ENCODE measurements at places on chromosomes 4 and X.
A peak's percentile ranks its signal among the peaks of the same experiment; 100 is the strongest.

- no peak for DNase-seq
These were observed at the start of gene TMEM255A for GRCh38 chrX:120310861-120311726. TSS of gene TMEM255A (minus strand) at chrX:120311461. CDS start at chrX:120311309, 152 bp downstream.

- DNase-seq: no peak
These were observed 36.7 kb upstream of the KLHL13 start for GRCh38 chrX:118153270-118153669.

- no peak for DNase-seq
These were observed 21.7 kb downstream of the CLOCK start for GRCh38 chr4:55524844-55525571.

DNA sequence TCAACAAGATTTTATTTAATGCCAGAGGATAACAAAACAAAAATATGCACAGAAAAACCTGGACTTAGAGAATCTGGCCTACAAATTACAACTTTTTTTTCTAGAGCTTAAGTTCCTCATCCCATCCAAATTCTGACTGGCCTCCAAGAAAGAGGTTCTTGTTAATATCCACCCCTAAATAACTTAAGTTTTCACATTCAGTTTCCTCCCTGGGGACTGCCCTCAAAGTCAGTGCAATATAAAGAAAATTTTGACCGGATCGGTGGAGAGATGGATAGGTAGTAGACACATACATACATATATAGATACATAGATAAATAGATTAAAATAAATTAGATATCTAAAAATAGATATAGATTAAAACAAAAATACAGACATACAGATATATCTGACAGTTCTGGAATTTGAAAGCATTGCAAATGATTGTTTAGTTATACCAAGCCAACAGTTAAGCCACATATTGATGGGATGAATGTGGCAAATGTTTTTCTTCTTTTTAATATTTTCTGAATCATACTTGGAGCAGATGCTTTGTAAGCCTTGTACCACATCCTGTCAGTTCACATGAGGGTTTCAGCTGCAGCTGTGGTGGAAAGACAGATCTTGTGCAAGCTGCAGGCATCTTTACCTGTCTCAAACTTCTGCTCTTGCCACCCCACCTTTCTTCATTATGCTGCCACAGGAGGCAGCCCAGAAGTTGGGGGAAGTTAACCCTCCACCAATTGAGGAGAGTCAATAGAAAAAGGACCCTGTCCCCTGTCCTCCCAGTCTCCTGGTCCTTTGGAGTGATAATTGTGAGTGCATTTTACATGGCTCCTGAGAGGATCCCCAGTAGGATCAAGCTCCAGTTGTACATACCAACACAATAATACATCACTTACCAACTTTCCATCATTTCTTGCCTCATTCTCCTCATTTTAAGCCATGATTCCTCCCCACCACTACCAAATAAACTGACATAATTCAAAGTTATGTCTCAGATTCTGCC lies 58.5 kb upstream of the PRDM8 start:
- DNase-seq: peak; percentile 76

DNA sequence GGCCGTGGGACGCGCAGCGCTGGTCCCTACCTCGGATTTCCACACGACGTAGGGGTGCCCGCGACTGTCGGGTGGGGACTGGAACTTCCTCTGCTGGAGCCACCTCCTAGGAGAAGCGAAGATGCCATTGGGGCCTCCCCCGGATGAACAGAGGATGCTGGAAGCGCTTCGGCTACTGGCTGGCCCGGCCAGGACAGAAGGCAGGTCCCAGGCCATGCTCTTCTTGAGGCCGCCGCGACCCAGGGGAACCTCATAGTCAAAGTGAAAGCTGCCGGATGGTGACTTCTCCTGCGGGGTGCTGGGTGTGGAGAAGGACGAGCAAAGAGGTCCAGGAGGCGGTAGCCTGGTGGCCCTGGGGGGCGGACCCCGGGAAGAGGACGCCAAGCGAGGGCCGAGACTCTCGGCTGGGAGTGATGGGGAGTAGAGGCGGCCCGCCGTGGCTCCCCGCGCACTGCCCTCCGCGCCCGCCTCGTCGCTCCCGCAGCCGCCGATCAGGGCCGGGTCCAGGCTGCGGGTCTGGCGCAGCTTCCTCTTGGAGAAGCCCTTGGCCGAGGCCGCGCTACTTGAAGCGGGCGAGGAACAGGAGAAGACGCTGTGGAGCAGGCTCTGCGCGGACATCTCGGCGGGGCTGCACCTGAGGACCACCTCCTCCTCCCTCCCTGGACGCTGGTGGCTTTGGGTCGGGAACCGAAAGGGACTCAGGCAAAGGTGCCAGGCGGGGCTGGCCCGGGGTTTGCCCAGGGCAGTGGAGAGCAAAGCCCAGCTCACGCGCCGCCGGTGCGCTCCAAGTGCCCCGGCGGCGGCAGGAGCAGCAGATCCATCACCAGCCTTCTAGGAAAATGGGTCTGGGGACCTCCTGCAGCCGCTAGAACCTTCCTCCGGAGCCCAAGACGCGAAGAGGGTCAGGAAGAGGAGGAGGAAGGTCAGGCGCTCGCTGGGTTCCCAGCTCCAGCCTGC lies 1.2 kb downstream of the ARHGAP6 start:
- DNase-seq: peak; percentile 32

DNA sequence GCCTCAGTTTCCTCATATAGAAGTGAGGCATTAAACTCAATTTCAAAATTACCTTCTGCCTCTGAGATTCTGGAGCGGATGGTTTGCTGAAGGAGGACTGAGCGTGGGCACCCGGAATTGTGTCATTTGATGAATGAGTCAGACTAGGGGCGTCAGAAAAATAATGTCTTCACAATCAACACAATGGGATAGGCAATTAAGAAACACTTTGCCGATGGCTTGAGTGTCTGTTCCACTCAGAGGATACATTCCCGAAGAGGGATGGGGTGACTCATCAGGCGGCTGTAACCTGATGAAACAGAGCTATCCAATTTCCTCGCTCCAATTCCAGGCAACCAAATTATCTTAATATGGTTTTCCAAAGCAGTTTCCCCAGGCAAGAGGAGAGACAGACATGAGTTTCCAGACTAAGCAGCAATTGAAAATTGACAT lies 1.2 kb upstream of the CHRNA9 start:
- DNase-seq: peak; percentile 75

GRCh38 chr4:40553995-40554394 lies 75.7 kb downstream of the RBM47 start:
- DNase-seq: no peak

- no peak for DNase-seq
These were observed 127.0 kb upstream of the GATB start for GRCh38 chr4:151887816-151888180.

- peak; percentile 39 for DNase-seq
These were observed 92.4 kb upstream of the SMIM10 start for GRCh38 chrX:134898440-134898839.

- DNase-seq: peak; percentile 63
These were observed 78.3 kb upstream of the DUSP21 start for GRCh38 chrX:44765556-44765955.

- DNase-seq: no peak
These were observed 3.9 kb downstream of the RAB9A start for GRCh38 chrX:13692771-13693231.

DNA sequence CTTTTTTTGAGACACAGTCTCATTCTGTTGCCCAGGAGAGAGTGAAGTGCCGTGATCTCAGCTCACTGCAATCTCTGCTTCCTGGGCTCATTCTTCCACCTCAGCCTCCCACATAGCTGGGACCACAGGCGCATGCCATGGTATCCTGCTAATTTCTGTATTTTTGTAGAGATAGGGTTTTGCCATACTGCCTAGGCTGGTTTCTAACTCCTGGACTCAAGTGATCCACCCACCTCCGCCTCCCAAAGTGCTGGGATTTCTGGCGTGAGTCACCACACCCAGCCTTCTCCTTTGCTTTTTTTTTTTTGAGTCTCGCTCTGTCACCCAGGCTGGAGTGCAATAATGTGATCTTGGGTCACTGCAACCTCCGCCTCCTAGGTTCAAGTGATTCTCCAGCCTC lies 94.1 kb downstream of the PDS5A start:
- DNase-seq: peak; percentile 23

DNA sequence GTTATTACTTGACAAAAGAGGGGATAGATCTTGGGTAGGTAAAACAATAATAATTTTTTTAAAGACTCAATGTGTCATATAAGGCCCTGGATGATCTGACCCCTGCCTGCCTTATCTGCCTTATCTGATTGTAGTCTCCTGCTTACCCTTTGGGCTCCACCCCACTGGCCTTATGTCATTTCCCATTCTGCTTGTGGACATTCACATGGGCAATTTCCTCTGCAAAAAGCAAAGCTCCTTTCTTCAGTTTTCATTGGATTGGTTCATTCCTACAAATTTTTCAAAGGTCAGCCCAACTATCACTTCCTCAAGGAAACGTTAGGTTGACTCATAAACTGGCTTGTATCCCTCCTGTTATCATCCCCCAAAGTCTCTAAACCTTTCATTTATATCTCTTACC lies 15.7 kb upstream of the TET2 start:
- DNase-seq: no peak

GRCh38 chr4:126247409-126247808 lies 932.7 kb downstream of the FAT4 start:
- DNase-seq: no peak

GRCh38 chr4:105273230-105273629 lies 126.6 kb downstream of the TET2 start:
- DNase-seq: no peak

- DNase-seq: no peak
These were observed 53.4 kb downstream of the GABRB1 start for GRCh38 chr4:47084795-47085194.

- no peak for DNase-seq
These were observed 95.7 kb downstream of the SPANXN4 start for GRCh38 chrX:143121477-143121876.

GRCh38 chrX:43940816-43941474 lies 32.2 kb downstream of the NDP start:
- peak; percentile 42 for DNase-seq

DNA sequence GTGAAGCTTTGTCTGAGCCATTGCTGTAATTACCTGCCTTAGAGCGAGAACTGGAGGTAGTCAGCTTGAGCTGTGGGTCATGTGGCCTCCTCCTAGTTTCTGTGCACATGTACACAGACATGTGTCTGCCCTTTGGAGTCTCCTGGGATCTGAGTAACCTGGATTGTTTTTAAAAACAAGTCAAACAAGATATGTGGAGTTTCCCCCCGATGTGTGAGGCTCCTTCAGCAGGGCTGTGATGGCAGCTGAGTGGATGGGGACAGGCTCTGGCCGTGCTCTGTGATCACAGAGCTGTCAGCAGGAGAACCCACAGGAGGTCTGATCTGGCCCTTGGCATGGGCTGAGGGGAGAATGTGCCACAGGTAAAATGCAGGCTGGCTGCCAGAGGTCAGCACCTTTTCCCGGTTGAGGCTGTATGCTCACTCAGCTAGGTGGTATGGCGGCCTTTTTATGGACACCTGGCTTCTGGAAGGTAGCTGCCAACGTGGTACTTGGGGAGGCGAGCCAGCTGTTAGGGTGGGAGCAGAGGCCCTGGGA lies 38.4 kb downstream of the NOP14 start:
- DNase-seq: peak; percentile 33

- DNase-seq: peak; percentile 95
These were observed 101.8 kb downstream of the AGTR2 start for GRCh38 chrX:116272322-116272721.

DNA sequence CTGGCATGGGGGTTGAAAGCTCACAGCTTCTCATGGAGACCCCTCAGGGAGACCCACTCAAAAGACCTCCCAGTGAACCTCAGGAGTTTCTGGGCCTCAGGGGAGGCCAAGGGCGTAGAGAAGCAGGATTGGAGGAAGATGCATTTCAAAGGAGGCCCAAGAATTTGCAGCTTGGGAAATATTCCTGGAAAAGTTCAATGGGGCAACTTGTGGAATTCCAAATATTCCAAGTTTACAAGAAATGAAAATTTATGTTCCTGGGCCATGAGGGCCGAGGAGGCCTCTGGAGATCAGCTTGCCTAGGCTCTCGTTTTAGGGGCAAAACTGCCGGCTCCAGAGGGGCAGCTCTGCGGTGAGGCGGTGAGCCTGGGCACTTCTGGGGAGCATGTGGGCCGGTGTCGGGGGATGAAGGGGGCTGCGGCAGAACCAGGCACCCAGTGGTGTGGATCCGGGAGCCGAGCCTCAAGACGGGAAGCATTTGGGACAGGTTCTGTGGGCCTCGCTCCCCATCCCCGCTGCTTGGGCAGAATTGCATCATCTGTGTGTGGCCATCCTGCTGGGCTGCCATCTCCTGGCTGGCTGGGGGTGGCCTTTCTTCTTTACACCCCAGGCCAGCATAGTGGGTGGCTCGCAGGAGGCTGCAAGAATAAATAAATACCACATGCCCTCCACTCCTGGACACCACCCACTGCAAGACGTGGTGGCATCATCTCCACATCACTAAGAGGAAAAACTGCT lies 54.6 kb upstream of the GPR78 start:
- peak; percentile 47 for DNase-seq

GRCh38 chrX:115259238-115259875 lies 25.5 kb upstream of the LRCH2 start:
- no peak for DNase-seq

DNA sequence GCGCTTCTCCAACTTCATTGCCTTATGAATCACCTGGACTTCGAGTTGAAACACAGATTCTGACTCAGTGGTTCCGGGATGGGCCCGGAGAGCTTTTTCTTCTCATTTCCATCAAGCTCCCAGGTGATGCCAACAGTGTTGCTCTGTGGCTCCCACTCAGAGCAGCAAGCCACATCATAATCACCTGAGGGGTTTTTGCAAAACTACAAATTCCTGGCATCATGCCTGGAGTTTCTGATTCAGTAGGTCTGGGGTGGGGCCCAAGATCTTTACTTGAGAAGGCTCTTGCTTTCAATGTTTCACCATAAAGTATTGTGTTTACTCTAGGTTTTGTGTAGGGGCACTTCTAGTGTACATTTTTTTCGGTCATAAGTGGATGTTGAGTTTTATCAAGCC lies 7.0 kb downstream of the MTM1 start:
- DNase-seq: peak; percentile 49

DNA sequence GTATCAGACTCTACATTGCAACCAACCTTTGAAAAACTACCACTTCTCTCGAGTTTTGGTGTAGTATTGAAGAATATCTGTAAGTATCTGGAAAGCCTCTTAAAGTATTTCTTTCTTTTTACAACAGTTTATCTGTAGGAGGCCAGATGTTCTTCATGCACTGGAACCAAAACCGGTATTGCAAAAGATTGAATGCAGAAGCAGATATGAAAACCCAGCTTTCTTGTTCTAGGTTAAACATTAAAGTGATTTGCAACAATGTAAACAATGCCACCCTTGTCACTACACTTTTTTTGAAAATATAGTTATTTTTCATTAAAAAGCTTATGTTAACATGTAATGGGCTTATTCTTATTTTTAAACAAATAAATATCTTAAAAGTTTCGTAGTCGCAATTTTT lies 27.2 kb downstream of the PLS3 start:
- DNase-seq: no peak

- DNase-seq: no peak
These were observed 370.8 kb downstream of the GPM6A start for GRCh38 chr4:175441256-175441655.

GRCh38 chr4:152000518-152000917 lies 239.7 kb upstream of the GATB start:
- no peak for DNase-seq

GRCh38 chr4:94448815-94449375 lies 2.8 kb upstream of the PDLIM5 start:
- no peak for DNase-seq
